Bronchus fibroblast of lung (primary cell): ENCODE measurements at places on chromosomes 2 and 18. TPM values are rescaled to one million over a fixed set of nuclear protein-coding genes. Genes with fewer than 3 reads are reported as not detected.

Gene ACOXL
- not detected in 2 replicates for total RNA-seq

Gene INPP5D
- total RNA-seq, result 0.15 and 1.0 TPM in 2 replicates

Gene UGT1A6
- total RNA-seq, result not detected in 2 replicates

Gene SNED1
- 8.6 and 9.1 TPM in 2 replicates for total RNA-seq

Gene NOL4
- total RNA-seq, result not detected in 2 replicates

Gene RBM44
- total RNA-seq, result under 0.01 and 0.15 TPM in 2 replicates

Gene ERICH2
- total RNA-seq, result not detected in 2 replicates

Gene DNAJC10
- total RNA-seq, result 54.0 and 57.5 TPM in 2 replicates

Gene STPG4
- total RNA-seq, result not detected in 2 replicates

Gene PUS10
- total RNA-seq, result 3.7 and 7.1 TPM in 2 replicates

Gene LRRTM4
- total RNA-seq, result not detected in 2 replicates

Gene TRABD2A
- total RNA-seq, result 6.8 and 9.6 TPM in 2 replicates

Gene LCLAT1
- total RNA-seq, result 11.1 and 16.8 TPM in 2 replicates

Gene REG3A
- total RNA-seq, result not detected in 2 replicates

Gene PTPRN
- total RNA-seq, result 7.9 and 9.8 TPM in 2 replicates

Gene ZNF892
- 2.2 and 2.8 TPM in 2 replicates for total RNA-seq

Gene HOXD8
- total RNA-seq, result not detected in 2 replicates

Gene WNT10A
- not detected in 2 replicates for total RNA-seq

Gene OR6B2
- total RNA-seq, result not detected in 2 replicates

Gene ARMC9
- total RNA-seq, result 12.3 and 13.5 TPM in 2 replicates

Gene TXNDC2
- not detected in 2 replicates for total RNA-seq

Gene AQP12B
- not detected in 2 replicates for total RNA-seq

Gene RAD51AP2
- total RNA-seq, result under 0.01 TPM in 1 of 2 replicates, not detected in the other

Gene PROM2
- total RNA-seq, result 0.17 and 0.45 TPM in 2 replicates

Gene PPP1R1C
- total RNA-seq, result 0.15 and 0.34 TPM in 2 replicates

Gene ESCO1
- total RNA-seq, result 6.7 and 8.7 TPM in 2 replicates

Gene MC5R
- not detected in 2 replicates for total RNA-seq

Gene MPHOSPH10
- total RNA-seq, result 10.7 and 18.8 TPM in 2 replicates

Gene COL6A3
- total RNA-seq, result 589 and 614 TPM in 2 replicates

Gene C2orf80
- total RNA-seq, result not detected in 2 replicates

Gene TFPI
- 93.5 and 140 TPM in 2 replicates for total RNA-seq

Gene MYO3B
- total RNA-seq, result under 0.01 TPM in 1 of 2 replicates, not detected in the other

Gene ABCA12
- total RNA-seq, result under 0.01 TPM in 1 of 2 replicates, not detected in the other

Gene TANC1
- total RNA-seq, result 13.1 and 13.8 TPM in 2 replicates

Gene XPO1
- 99.3 and 129 TPM in 2 replicates for total RNA-seq

Gene SNTG2
- total RNA-seq, result not detected in 2 replicates

Gene SERPINB11
- not detected in 2 replicates for total RNA-seq
